ENCODE measurements at places on chromosomes 13 and 19.

DNA sequence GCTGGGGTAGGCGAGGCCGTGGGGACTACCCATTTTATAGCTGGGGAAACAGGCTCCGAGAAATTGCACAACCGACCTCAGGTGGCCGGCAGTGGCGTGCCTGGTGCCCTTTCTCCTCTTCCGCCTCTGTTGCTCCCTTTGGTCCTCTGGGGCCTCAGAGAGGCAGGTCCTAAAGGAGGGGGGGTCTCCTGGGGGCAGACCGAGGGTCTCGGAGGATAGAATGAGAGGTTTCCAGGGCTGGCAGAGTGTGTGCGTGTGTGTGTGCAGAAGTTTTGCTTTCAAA, 11.3 kb downstream of the STX10 start:
- DNase-seq = no peak

GRCh38 chr19:33008738-33009137, 36.7 kb downstream of the FAAP24 start:
- DNase-seq = no peak

- DNase-seq = no peak
Observed at GRCh38 chr13:67791047-67791446, 560.9 kb upstream of the PCDH9 start.

GRCh38 chr19:10417541-10418234, 2.6 kb upstream of the PDE4A start:
- no peak for DNase-seq

DNA sequence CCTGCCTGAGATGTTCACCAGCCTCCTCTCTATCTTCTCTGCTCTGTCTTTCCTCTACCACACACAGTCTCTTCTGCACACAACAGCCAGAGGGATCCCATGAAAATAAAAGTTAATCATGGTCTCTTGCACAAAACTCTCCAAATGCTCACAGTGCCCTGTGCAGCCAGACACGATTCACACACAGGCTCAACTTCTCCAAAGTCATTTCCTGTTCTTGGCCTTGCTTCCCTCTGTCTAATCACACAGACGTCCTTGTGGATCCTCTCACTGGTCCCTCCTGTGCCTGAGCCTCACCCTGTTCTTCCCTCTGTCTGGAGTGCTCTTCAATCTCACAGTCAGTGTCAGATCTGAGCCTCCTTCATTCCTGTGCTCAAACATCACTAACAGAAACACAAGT, 7.8 kb downstream of the SIGLEC12 start:
- no peak for DNase-seq

DNA sequence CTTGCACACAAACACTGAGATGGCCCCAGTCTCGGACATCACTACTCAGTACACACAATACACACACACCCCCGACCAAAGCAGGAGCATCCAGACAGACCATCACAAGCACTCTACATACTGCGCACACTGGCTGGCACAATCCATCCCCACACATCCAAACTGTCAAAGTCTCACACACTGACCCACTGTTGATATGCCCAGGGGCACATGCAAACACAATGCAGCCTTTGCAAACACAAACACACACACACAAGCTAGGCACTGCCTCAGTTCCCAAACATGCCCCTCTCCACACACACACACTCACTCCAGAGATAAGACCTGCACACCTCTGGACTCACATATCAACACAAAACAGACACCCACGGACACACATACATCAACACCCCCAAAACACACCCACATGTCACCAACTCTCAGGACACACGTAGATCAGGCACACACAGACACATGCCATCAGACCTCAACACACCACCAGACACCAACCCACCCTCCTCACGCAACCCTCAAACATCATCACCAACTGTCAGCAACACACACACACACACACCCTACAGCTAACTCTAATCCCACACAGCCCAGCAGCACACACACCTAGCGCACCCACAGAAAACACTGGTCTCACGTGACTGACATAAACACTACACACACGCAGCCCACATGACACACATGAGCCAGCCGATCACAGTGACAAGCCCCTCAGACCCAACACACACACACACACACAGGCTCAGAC, 1.9 kb downstream of the BBC3 start:
- peak; percentile 22 for DNase-seq

- no peak for DNase-seq
Observed at GRCh38 chr19:51295382-51296126, 15.9 kb upstream of the IGLON5 start.

GRCh38 chr19:16381756-16382401, 57.3 kb downstream of the KLF2 start:
- no peak for DNase-seq

DNA sequence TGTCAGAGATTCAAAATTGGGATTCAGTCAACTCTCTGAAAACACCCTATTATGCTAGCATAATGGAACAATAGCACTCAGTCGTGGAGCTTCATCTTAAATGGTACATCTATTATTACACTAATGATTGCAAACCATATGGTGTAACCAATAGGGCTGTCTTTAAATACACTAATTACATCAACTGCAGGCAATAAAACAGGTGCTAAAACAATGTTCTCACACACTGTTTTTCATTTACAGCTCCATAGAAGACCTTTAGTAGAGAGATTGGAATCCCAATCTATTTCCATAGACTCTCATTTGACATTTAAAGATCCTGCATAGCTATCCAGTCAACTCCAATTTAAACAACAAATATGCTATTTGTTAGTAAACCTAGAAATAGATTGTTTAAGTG, 1917.4 kb downstream of the OLFM4 start:
- DNase-seq = no peak

DNA sequence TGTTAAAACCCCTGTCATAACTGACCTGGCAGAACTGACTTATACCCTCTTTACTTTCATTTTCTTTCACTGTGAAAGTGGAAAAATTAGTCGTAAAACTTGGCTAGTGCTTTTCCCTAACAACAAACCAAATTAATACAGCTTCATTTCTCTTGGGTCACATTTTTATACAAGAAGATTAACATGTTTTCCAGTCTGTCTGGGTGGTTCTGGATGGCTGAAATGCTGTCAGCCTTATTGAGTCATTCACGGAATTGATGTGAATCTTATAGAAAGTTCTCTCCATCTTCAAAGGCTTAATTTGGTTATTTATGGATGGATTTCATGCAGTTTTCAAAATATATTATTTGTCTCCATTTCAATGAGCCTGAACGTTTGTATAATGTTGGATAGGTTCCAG, 440.0 kb downstream of the KCTD12 start:
- no peak for DNase-seq

DNA sequence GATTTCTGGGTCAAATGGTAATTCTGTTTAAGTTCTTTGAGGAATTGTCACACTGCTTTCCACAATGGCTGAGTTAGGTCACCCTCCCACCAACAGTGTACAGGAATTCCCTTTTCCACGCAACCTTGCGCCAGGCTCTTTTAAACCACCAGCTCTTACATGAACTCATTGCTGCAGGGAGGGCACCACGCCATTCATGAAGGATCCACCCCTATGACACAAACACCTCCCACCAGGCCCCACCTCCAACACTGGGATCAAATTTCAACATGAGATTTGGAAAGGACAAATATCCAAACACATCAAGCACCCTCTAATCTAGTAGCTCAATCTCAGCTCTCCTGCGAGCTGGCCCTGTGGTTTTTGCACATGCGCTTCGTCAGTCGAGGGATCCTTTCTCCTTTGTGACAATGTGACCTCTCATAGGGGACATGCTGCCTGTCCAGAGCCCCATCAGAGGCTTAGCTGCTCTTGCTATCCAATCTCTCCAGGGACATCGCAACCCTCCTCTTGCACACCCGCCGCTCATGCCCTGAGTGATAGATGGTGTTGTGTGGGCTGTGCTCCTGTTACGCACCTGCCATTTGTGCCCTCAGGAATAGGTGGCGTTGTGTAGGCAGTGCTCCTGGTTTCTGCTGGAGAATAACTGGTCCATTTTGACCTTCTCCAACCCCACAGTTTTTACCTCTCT, 328.0 kb downstream of the UQCRFS1 start:
- DNase-seq = no peak

DNA sequence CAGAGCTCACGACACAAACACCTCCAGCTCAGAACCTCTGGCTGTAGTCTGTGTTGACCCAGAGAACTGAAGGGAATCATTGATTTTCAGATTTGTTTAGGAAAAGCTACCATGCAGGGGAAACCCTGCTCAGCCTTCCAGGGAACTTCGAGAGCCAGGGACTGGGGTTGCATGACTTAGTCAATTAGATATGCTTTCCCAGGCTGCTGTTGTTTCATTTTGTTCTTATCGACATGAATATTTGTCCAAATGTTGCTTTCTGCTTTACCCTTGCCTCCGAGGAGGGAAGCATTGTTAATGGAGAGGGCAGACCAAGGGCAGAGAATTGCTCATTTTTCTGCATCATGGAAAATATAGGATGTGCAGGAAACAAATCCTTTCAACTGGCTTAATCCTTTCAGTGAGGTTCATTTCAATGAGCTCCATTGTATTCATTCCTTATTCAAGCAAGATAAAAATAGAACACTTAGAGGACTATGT, 82.5 kb downstream of the KLF5 start:
- DNase-seq = no peak

DNA sequence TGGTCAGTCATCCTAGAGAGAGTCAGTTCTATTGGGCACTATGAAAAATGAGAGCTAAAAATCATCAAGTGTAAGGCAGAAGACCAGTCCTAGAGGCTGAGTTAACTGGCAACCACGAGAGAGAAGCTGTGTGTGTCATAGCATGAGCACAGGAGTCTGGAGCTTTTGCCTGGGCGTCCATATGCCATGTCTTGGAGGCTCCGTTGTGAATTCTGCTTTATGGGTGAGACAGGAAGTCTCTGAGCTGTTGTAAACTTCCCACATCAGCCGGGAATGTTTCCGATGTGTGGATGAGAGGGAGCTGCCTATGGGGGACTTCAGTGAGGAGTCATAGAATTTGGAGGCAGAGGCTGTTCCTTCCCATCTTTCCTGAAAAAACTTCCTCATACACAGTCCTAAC, 120.0 kb downstream of the ITGBL1 start:
- DNase-seq = no peak

DNA sequence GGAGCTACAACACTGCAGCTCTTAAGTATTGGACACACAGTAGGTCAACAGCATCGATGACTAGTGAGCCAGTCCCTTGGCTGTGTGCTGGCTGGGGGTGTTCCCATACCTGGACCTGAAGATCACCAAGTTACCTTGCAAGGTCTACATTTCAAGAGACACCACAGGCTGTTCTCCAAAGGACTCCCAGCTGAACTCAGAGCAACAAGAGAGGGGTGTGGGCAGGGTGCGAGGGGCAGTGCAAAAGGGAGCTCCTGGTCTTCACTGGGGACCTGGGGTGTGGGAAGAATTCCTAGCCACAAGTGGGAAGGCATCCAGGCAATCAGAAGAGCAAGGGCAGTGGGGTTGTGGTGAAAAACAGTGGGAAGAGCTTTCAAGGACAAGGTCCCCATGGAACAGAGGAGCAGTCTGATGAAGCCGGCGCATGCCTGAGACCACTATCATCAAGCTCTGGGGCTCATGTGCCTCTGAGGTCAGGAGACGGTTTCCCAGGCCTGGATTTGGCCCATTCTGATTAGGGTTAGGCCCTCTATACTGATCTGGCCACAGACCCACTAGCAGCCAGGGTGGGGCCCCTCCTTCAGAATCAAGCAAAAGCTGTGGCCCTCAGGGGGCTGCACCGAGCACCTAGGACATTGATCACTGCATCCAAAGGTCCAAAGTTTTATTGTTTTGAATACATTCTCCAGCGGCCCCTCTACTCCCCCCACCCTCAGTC, 4.7 kb upstream of the GSK3A start:
- no peak for DNase-seq

DNA sequence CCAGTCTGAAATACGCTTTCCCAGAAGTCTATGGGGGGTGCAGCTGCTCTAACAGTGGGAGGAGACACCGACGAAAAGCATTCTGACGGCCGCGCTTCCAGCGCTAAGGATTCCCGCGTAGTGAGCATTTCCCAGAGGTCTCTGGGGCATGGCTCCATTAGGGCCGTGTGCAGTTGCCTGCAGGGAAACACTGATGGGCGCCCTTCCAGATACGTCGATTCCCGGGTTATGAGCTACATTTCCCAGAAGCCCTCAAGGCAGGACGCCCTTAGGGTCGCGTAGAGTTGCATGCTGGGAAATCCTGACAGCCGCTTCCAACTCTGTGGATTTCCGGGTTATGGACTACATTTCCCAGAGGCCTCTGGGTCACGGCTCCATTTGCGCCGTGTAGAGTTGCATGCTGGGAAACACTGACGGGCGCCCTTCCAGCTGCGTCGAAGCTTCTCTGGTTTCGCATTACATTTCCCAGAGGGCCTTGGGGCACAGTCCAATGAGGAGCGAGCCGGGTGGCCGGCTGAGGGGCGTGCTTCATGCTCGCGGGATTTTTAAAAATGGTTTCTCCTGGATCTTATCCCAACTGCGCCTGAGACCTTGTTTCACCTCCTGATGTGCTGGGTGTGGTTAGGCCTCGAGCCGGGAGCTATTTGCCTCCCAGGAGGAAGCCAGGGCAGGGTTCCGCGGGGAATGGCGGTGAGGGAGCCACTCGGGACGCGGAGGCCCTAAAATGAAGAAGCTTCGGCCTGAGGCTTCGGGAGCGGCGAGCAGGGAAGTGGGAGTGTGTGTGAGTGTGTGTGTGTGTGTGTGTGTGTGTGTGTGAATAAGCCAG, 17.2 kb upstream of the ZNF331 start:
- DNase-seq = peak; percentile 81

- DNase-seq = no peak
Observed at GRCh38 chr19:52196256-52196967, 6.6 kb downstream of the PPP2R1A start.

GRCh38 chr13:27663947-27664346, 42.3 kb downstream of the POLR1D start:
- no peak for DNase-seq

GRCh38 chr19:7772752-7773291, 9.8 kb downstream of the CLEC4M start:
- peak; percentile 20 for DNase-seq

GRCh38 chr19:8445488-8446001, 770 bp downstream of the HNRNPM start:
- DNase-seq = peak; percentile 48

DNA sequence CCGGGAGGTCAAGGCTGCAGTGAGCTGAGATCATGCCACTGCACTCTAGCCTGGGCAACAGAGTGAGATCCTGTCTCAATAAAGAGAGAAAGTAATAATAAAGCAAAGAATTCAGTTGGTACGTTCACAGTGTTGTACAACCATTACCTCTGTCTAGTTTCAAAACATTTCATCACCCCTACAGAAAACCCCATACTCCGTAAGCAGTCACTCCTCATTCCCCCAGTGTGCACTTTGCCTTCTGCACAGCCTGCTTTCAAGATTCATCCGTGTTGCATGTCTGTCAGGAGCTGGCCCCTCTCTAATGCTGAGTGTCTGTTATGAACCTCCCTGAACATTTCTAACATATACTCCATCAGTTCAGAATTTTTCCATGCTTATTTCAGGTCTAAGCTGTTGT, 9.4 kb downstream of the POLD1 start:
- DNase-seq = no peak

GRCh38 chr19:56973713-56974555, 133.4 kb upstream of the PEG3 start:
- DNase-seq = no peak

- DNase-seq = no peak
Observed at GRCh38 chr19:30888937-30889336, 460.3 kb downstream of the TSHZ3 start.

- peak; percentile 61 for DNase-seq
Observed at GRCh38 chr13:40485611-40486517, 180.6 kb downstream of the FOXO1 start.

Data from stimulated activated CD4-positive, alpha-beta T cell treated with anti-CD3 and anti-CD28 coated beads, Interleukin-4, amount 100 ng/mL, for 1 hour (primary cell).